Panc1 (cell line): ENCODE measurements at places on chromosomes 1 and 21. TPM values are rescaled to one million over a fixed set of nuclear protein-coding genes. Genes with fewer than 3 reads are reported as not detected.

DNA sequence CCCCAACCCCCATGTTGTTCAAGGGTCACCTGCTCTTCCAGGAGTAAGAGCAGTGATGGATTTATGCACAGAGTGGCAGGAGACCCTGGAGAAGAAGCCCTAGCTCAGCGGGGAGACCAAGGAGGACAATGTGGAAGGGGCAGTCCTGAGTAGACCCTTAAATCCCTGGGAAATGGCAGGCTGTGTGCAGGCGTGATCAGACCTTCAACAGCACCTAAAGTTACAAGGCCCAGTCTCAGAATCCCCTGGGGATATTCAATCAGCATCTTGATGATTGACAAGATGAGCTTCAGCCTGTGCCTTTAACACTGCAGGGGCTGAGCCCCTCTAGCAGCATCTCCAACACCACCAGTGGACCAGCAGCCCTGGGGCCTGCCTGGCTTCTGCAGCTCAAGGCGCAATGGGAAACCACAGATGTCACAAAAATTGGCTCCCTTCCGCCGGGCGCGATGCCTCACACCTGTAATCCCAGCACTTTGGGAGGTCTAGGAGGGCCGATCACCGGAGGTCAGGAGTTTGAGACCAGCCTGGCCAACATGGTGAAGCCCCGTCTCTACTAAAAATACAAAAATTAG is 60.4 kb downstream of the IRF2BP2 start:
- no peak for DNase-seq

Gene PTPN22
- total RNA-seq: not detected

Gene GPR52
- 0.87 TPM for total RNA-seq

- DNase-seq: no peak
Observed at GRCh38 chr1:39699419-39699818, 8.2 kb upstream of the HPCAL4 start.

GRCh38 chr1:219350172-219350931 is 176.7 kb downstream of the LYPLAL1 start:
- no peak for DNase-seq

- no peak for DNase-seq
Observed at GRCh38 chr1:243848165-243848857, 1.7 kb downstream of the AKT3 start.

DNA sequence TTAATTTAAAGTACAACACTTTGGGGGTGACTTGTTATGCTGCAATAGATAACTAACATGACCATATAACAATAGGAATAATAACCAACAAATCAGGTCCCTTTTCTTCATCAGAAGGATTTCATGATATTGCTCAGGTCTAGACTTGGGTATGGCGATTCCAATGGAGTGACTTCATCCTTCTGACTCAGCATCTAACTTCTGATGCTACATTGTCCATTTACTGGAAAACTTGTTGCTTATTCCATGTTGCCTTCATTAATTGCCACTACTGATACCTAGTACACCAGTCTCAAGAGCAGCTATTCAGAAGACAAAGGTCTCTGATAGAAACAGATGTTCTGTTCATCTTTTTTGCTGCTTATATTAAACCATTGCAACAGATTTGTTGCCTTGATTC is 324.3 kb downstream of the TGFB2 start:
- no peak for DNase-seq

DNA sequence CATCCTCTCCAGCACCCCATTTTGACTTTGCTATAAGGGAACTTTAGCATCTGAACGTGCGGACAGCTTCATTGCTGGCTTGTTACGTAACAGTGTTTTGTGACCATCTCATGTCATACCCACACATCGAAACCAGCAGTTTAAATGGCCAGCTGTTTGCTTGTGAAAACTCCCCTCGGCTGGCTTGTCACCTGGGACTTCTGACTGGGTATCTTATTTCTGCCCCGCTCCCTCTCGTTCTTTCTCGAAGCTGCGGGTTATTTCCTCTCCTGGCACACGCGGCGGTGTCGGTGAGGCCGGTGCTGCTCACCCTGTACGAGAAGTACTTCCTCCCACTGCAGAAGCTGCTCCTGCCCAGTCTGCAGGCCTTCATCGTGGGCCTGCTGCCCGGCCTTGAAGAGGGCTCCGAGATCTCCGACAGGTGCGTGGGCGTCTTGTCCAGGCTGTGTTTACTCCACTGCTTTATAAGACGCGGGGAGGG is 43.5 kb downstream of the DOP1B start:
- no peak for DNase-seq

Gene CD247
- total RNA-seq: 0.44 TPM
